ENCODE measurements at places on chromosomes 3 and 15.

- no peak for DNase-seq
Observed at GRCh38 chr3:104933972-104934371, 432.7 kb upstream of the ALCAM start.

GRCh38 chr3:13016083-13016720 lies 57.0 kb downstream of the IQSEC1 start:
- no peak for DNase-seq

DNA sequence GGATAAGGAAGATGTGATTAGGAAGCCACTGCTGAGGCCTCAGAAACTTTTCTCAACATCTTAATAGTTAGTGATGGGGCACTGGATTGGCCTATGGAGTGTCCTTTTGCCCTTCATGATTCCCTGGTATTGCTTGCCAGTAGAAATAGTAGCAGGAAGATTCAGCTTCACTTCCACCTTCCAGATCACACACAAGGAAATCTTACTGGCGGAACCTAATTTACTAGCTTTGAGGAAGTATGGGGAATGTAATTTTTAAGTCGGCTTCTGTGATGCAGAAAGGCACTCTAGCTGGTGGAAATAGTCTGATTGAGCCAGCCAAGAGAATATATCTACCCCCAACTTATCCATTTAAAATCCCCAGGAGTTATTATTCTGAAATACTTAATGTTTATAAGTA lies 46.5 kb downstream of the LPP start:
- DNase-seq, result no peak

DNA sequence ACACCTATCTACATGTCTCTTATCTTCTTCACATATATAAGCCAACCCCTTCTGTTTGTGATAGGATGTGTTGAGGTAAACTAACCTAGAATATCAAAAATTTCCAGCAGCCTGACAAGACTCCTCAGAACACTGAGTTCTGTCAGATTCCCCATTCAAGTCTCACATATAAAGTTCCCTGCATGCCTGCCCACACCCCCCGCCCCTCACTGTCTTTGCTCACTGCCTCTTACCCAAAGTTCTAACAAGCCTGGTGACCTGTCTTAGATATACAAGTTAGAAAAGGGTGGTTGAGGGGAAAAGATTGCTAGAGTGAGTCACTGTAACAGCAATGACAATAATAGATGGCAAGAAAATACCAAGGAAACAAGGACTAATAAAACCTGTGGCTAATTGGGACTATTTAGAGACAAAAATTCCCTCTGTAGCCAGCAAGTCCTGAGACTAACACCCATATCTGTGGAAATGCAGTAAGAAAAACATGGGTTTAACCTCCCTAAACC lies 40.1 kb downstream of the FBXO22 start:
- no peak for DNase-seq

DNA sequence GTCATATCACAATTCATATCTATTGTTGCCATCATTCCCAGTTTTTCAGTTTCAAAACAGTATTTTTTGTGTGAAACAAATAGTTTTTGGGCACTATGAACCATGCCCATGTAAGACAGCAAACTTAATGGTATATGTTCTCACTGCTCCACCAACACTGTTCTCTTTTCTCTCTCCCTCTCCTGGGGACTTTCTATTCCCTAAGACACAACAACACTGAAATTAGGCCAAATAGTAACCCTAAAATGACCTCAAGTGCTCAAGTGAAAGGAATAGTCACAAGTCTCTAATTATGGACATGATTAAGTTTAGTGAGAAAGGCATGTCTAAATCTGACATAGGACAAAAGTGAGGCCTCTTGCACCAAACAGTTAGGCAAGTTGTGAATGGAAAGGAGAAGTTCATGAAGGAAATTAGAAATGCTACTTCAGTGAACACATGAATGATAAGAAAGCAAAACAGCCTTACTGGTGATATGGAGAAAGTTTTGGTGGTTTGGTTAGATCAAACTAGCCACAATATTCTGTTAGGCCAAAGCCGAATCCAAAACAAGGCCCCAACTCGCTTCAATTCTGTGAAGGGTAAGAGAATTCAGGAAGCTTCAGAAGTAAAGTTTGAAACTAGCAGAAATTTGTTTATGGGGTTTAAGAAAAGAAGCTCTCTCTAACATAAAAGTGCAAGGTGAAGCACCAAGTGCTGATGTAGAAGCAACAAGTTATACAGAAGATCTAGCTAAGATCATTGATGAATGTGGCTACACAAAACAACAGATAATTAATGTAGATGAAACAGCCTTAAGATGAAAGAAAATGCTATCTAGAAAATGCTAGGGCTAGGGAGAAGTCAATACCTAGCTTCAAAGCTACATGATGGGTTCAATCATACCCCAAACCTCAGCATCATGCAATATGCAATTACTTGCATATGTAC lies 104.2 kb downstream of the CBLB start:
- DNase-seq, result no peak

- DNase-seq, result no peak
Observed at GRCh38 chr15:79403501-79403900, 28.6 kb upstream of the MINAR1 start.

DNA sequence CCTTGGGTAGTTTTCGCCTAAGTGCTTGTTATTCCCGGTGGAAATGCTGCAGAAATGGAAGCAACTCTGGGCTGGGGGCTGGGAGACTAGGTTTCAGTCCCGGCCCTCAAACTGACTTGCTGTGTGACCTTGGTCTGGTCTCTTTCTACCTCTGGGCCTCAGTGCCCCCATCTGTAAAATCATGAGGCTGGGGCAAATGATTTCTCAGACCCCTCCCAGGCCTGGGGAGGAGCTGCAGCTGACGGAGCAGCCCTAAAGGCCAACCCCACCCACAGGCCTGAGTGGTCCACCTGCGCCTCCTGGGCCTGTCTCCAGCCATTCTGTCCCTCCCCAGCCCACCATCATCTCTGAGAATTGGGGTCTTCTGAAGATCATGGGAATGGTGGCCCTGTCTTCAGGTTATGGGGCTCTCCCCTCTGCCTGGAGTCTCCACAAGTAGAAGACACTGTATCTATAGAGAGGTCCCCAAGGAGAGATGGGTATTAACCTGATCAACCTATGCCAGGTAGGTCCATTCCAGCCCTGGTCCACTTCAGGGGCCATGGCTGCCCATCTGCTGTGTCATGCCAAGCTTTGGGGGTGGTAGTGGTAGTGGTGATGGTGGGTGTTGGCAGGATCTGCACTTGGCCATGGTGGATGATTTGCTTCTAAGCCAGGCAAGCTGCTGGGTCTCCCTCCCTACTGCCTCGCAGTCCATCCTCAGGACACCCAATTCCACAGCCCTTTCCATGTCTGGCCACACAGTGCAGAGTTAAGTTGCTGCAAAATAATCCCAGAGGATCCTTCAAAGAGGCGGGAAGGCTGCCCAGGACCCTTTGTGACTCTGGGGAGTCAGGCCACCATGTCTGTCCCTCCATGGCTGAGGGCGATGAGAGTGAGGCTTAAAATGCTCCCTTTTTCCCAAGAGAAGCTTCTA lies 46.0 kb downstream of the ITGA11 start:
- no peak for DNase-seq

DNA sequence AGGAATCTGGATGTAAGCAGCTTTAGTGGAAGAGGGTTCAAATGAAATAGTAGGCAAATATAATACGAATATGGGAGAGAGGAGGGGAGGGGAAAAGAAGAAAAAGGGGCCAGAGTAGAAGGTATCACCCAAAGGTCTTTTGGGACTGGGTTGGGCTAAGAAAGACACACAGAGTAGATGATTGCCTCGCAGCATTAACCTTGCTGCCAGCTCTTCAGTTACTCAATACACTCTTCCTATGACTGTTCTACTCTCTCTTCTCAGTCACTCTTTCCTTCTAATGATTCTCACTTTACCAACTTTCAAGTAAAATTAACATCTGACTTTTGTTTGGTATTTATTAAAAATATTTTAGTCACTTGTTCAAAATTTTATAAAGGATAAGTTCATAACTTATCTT lies 52.8 kb downstream of the CLASP2 start:
- DNase-seq, result no peak

- DNase-seq, result no peak
Observed at GRCh38 chr3:126962756-126963155, 20.2 kb upstream of the PLXNA1 start.

DNA sequence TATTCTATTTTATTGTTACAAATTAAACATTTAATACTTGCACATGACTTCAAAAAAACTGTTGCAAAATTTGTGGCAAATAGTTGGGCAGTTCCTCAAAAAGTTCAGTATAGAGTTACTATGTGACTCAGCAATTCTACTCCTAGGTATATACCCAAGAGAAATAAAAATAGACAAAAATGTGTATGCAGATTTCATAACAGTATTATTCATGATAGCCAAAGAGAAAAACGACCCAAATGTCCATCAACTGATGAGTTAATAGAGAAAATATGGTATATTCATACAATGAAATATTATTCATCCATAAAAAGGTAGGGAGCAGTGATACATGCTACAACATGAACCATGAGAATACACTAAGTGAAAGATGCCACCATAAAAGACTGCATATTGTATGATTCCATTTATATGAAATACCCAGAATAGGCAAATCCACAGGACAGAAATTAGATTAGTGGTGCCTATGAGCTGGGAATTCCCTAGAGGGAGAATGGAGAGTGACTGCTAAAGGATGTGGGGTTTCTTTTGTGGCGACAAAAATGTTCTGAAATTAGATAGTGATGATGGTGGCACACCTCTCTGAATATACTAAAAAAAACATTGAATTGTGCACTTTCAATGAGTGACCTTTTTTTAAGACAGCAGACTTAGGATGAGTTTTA lies 31.6 kb upstream of the CLASP2 start:
- no peak for DNase-seq

- DNase-seq, result no peak
Observed at GRCh38 chr3:99951701-99952100, 134.0 kb downstream of the CMSS1 start.

DNA sequence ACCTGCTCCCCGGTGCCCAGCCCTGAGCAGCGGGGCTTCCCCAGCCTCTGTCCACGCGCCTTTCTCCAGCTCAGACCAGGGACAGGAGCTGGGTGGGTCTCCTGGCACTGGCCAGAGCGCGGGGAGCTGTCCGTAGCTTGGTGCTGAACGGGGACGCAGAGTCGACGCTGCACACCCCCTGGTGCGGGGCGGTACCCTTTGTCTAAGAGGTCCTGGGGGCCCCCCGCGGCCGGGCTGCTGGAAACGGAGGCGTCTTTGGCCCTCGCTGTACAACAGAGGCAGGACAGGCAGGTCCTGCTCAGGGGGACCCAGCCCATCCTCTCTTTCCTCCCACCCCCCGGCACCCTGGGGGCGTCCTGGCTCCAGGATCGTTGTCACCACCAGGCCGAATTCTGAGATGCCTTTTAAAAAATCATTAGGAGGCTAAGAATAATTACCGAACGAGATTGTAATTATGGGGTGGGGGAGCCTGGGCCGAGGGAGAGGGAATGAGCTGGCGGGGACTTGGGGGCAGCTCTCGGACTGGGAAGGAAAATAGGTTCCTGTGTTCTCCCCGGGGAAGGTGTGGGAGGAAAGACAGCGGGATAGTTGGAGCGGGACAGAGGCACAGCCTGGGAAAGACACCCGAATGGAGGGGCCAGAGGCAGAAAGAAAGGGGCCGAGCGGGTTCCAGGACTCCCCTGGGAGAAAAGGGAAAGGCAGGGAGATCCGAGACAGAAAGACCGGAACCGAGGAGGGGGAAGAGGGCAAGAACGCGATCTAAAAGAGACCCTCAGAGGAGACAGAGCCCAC lies 4.1 kb upstream of the SKOR1 start:
- peak; percentile 67 for DNase-seq

GRCh38 chr3:55412545-55412944 lies 74.6 kb downstream of the WNT5A start:
- DNase-seq, result no peak

GRCh38 chr15:48781481-48782081 lies 29.3 kb downstream of the CEP152 start:
- DNase-seq, result no peak

- DNase-seq, result peak; percentile 44
Observed at GRCh38 chr3:39255503-39256325, 24.1 kb downstream of the CX3CR1 start.

- no peak for DNase-seq
Observed at GRCh38 chr3:194974468-194975135, 288.9 kb downstream of the FAM43A start.

DNA sequence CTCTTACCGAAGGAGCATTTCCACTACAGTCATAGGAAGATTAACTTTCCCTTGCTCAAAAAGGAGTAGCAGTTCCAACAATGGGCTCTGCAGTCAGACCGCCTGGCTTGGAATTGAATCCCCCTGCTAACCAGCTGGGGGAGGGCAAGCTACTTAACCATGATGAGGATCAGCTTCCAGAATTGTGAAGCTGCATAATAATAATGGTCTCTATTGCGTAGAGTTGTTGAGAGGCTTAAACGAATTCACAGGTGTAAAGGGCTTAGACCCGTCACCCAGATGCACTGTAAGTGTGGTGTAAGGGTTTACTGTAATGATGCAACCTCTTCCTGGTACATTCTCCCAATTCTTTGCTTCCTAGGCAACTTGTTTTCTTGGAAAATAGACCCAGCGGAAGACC lies 185.2 kb upstream of the RGMA start:
- no peak for DNase-seq

- no peak for DNase-seq
Observed at GRCh38 chr15:83199288-83199687, 8.3 kb downstream of the HDGFL3 start.

- no peak for DNase-seq
Observed at GRCh38 chr15:39884351-39884750, 35.7 kb downstream of the GPR176 start.

- DNase-seq, result no peak
Observed at GRCh38 chr3:172853921-172854666, 103.6 kb downstream of the ECT2 start.

DNA sequence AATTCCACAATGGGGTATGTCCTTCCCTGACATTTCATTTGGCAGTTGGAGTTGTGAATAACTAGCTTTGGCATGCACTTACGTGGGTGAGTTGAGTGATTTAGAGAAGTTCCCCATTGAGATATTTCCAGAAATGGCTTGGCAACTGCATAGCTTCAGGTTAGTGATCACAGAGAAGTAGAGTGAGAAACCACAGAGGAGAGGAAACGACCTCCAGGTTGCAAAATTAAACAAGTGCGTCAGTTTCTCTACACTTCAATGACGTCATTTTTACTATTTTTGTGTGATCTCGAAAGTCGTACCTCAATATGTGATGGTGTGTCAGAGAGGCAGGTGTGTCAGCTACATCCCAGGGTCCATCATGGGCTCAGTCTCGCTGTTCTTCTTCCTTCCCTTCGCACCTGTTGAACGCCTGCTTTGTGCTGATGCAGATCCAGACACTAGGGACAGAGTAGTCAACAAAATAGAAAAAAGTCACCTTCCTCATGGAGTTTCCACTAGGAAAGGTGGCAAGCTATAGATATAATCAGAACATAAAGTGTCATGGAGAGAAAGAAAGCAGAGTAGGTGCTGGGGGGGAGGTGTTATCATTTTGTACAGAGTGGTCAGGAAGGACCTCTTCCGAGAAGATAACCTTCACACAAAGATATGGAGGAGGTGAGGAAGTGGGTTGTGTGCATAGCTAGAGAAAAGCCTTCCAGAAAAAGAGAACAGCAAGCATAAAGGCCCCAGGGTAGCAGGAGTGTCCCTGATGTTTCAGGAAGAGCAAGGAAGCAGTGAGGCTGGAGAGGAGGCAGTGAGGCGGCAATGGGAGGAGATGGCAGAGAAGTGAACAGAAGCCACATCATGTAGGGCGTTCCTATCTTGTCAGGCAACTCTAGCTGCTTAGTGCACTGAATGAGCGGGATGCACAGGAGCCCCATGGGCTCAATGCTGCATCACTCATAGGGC lies 75.6 kb downstream of the MCTP2 start:
- DNase-seq, result no peak

- DNase-seq, result peak; percentile 59
Observed at GRCh38 chr3:165195640-165196576, at the start of gene SLITRK3. Gene SLITRK3 (minus strand): TSS chr3:165196384. CDS start chr3:165190830, 5,554 bp downstream.
